ENCODE measurements at places on chromosomes 7 and 10.

DNA sequence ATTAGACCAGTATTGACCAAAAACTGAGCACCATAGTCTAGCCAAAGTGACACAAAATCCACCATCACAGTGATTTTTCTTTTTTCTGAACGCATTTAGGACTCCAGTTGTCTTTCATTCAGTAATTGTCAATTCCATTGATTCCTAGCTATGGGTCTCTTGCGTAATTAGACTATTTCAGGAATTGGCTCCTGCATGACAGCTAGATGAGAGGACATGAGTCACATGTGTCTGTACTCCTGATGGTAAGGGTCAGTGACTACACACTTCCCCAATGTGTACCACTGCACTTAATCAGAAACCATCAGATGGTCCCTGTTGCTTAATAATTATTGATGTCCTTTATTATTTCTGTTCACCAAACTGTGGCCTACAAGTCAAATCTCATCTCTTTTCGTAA is 469.5 kb downstream of the POM121L12 start:
- no peak for DNase-seq

DNA sequence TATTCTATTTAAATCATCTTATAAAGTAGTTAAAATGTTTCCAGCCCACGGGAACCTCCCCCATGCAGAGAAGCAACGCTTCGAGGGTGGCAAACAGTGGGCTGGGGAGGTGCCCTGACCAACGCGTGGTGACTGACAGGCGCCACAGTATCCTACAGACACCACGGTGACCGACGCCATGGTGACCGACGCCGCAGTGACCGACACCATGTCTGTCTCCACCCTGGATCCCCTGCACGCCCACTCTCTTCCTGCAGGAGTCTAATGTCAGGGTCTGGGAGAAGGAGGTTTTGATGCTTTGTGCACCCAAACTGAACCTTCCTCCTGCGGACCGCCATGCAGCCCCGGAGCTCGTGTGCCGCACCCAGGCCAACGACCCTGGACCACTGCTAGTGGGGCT is 464.4 kb downstream of the PTPRN2 start:
- DNase-seq = no peak

- DNase-seq = no peak
Observed at GRCh38 chr10:123741146-123741545, 75.0 kb downstream of the GPR26 start.

GRCh38 chr10:26217396-26218086 is 967 bp downstream of the GAD2 start:
- peak; percentile 64 for DNase-seq

DNA sequence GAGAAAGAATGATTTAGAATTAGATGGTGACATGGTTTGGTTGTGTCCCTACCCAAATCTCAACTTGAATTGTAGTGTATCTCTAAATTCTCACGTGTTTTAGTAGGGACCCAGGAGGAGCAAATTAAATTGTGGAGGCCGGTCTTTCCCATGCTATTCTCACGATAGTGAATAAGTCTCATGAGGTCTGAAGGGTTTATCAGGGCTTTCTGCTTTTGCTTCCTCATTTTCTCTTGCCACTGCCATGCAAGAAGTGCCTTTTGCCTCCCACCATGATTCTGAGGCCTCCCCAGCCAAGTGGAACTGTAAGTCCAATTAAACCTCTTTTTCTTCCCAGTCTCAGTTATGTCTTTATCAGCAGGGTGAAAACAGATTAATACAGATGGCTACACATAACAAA is 167.4 kb upstream of the SVIL start:
- no peak for DNase-seq

DNA sequence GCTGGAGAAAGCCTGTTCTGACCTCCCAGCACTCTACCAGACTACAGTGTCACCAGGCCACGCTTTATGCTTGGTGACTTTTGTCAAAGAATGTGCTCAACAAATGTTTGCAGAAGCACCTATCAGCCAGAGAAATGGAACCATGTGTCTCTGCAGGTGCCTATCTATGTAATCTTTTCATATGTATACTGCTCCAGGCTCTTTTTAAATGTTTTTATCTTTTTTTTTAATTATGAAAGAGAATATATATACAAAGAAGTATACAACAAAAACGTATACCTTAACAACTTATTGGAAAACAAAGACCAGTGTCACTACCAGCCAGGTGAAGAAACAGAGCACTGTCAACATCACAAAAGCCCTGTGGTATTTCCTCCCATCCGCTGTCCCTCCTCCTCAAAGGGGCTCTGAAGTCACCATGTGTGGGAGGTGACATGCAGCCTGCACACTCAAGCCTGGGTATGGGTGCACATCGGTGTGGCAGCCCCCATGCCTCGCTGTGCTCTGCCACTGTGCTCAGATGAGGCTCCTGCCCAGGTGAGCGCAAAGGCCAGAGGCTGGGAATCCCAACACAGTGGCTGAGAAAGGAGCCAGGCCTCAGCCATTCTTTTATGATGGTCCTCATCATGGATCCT is 120.6 kb downstream of the CLEC2L start:
- no peak for DNase-seq

GRCh38 chr7:129777195-129777844 is 165.8 kb downstream of the NRF1 start:
- peak; percentile 58 for DNase-seq

- no peak for DNase-seq
Observed at GRCh38 chr7:144731661-144732351, 104.0 kb downstream of the TPK1 start.

DNA sequence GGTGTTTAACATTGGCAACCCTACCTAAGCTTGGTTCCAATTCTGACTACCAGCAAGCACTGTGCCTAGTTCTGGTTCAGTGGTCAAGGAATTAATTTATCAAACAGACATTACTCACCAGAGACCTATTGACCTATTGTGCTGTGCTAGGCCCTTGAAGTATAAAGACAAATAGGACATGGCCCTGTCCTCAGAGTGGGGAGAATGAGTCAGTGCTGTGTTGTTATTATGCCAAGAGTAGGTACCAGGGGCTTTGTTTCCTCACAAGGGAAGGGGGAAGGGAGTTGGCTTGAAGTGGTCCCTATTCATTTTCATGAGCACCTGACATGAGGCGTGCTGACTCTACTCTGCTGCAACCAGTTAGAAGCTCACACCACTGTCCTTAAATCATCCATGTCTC is 62.6 kb upstream of the PLPP4 start:
- DNase-seq = no peak

DNA sequence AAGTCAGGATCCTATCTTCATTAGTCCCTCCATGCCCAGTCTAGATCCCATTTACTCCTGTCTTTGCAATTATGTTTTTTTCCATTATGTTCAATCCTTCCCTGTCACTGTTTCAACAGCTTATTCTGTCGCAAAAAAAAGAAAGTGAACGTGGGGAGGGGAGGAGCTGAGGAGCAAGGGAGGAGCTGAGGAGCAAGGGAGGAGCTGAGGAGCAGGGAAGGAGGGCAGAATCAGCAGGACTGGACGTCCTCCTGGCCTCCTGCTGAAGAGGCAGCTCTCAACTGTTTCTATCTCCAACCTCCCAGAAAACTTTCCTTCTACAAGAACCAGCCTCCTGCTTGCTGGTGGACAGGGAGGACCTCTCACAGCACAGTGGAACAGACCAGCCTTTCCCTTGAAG is 26.0 kb downstream of the LARP4B start:
- DNase-seq = no peak

DNA sequence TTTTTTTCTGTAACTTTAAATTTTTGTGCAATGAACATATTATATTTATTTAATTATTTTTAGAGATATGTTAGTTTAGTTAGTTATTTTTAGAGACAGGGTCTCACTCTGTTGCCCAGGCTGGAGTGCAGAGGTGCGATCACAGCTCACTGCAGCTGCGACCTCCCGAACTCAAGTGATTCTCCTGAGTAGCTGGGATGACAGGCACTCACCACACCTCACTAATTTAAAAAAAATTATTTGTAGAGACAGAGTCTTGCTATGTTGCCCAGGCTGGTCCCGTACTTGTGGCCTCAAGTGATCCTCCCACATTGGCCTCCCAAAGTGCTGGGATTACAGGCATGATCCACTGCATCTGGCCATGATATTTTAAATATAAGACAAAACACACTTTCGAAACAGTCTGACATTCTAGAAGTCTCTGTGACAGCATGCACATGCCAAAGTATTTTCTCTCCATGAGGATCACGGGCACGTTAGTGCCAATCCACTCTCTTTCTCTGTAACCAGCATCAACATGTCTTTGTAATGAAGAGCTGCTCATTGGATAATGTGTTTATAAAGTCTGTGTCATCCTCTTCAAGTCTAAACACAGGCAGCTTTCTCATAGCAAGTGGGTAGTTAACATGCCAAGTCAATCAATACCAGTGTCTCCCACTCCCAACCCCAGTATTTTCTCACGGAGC is 137.4 kb downstream of the GLI3 start:
- no peak for DNase-seq

DNA sequence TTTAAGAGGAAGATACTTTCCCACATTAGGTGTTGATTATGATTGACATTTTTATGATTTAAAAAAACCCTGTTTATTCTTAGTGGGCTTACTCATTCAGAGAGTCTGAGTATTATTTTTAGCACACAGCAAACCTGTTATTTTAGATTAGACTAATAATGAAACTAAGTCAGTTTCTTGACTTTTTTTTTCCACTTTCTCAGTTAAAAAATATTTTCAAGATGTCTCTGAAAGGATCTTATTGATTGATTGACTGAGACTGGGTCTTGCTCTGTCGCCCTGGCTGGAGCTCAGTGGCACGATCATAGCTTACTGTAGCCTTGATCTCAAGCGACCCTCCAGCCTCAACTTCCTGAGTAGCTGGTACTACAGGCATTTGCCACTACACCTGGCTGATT is 20.4 kb upstream of the INPP5F start:
- no peak for DNase-seq

- DNase-seq = no peak
Observed at GRCh38 chr7:39686261-39686924, 63.0 kb downstream of the RALA start.

GRCh38 chr10:80535671-80536360 is 1.9 kb upstream of the SH2D4B start:
- peak; percentile 49 for DNase-seq

GRCh38 chr7:45574669-45575500 is 717 bp downstream of the ADCY1 start:
- peak; percentile 61 for DNase-seq

GRCh38 chr7:159061674-159062212 is 82.9 kb downstream of the VIPR2 start:
- peak; percentile 80 for DNase-seq

DNA sequence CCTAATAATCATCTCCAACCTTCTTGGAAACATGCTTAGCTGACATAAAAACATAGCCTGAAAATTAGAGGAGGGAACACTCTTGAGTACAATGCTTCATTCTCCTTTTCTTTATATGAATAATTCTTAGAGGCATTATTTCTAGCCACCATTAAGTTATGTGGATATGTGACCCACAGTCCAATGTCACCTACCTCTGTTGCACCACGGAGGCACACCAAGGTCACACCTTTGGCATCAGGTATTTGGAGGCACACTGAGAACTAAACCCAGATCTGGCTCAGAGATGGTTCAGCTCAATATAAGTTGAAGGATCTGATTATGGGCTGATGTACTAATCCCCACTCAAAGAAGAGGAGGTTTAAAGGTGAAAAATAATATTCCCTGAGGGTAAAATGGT is 385.1 kb downstream of the POM121L12 start:
- DNase-seq = no peak

- no peak for DNase-seq
Observed at GRCh38 chr7:106552645-106553445, 108.1 kb downstream of the CCDC71L start.

DNA sequence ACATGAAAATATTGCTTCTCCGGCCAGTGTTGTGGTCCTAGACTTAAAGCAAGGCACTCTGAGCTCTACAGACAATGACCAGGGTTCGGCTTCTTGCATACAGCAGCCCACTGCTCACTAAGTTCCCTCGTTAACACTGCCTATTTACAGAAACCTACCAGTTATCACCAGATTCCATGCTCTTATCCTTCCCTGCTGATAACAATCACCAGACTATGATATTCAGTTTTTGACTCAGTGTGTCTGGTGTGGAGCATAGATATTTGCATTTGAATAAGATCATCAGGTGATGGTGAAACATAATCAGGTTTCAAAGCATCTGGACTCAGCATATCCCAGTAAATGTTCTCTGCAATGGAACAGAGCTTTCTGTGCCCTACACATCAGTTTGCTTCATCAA is 182.3 kb downstream of the SNX13 start:
- DNase-seq = no peak

GRCh38 chr7:22082886-22083703 is 137.4 kb upstream of the CDCA7L start:
- DNase-seq = peak; percentile 96

DNA sequence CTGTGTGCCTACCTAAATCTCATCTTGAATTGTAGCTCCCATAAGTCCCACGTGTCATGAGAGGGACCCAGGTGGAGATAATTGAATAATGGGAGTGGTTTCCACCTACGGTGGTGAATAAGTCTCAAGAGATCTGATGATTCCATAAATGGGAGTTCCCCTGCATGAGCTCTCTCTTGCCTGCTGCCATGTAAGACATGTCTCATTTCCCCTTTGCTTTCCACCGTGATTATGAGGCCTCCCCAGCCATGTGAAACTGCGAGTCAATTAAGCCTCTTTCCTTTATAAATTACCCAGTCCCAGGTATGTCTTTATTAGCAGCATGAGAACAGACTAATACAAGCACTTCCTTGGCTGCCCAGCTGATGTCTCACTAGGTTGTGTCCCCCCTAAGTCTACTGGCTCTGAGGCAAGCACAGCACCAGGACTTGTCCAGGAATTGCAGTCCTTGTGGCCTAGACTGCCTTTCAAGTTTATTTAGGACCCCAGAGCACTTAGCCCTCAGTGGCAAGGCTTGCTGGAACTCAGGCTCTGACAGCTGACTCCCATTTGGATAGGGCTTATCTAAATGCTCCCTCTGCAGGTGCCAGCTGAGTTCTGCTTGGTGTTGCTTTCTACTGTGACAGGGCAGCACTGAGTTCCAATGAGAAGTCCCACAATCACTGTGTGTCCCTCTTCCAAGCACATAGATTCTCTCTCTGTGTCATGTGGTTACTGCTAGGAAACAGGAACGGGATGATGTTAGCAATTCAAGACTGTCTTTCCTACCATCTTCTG is 59.0 kb upstream of the TAS2R16 start:
- DNase-seq = peak; percentile 44

- no peak for DNase-seq
Observed at GRCh38 chr10:58023341-58024073, 244.2 kb downstream of the IPMK start.

- DNase-seq = no peak
Observed at GRCh38 chr7:142468871-142469665, 211.2 kb upstream of the PRSS58 start.

All from WTC11 (cell line).